ENCODE measurements at places on chromosomes 12 and 14.

DNA sequence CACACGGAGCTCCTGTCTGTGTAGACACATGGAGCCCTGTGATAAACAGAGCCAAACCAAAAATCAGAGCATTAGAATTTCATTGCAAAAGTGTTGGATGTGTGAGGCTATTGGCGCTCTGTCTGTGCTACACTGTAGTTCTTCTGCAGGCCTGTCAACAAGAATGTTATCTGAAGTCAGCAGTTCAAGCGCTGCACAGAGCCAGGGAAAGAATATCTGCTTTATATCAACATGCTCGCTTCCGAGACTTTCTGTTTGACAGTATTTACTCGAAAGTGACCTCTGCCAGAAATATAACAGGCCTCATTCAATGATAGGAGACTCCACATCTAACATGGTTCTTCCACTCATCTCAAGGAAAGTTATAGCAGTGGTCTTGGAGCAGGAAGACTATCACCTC lies 118.3 kb downstream of the CCER1 start:
- DNase-seq, result no peak

DNA sequence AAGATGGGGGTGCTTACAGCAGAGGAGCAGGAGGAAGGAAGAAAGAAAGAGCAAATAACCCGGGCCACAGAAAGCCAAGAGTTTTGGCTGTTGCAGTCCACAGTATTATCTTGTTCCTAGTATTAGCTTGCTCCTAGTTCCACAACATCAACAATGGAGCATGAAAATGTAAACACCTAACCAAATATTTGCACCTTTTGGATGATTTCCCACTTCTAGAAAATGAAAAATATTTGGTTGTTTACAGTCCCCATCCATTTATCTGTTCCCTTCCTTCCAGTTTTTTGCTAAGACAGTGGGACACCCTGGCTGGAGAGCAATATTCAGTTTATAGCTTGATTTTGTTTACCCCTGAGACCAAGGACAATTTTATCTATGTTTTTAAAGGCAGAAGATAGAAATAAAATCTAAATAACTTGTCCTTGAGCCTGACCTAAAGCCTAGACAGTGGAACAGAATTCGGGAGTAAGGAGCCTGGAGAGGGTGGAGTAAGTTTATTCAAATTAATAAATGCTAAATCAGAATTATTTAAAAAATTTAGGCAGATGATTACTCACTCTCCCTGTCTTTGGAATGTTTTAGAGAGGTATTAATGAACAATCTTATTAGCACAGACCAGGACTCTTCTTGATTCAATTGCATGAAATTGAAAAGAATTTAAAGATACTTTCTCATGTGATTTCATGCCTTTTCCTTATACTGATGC lies 51.6 kb downstream of the RESF1 start:
- no peak for DNase-seq

DNA sequence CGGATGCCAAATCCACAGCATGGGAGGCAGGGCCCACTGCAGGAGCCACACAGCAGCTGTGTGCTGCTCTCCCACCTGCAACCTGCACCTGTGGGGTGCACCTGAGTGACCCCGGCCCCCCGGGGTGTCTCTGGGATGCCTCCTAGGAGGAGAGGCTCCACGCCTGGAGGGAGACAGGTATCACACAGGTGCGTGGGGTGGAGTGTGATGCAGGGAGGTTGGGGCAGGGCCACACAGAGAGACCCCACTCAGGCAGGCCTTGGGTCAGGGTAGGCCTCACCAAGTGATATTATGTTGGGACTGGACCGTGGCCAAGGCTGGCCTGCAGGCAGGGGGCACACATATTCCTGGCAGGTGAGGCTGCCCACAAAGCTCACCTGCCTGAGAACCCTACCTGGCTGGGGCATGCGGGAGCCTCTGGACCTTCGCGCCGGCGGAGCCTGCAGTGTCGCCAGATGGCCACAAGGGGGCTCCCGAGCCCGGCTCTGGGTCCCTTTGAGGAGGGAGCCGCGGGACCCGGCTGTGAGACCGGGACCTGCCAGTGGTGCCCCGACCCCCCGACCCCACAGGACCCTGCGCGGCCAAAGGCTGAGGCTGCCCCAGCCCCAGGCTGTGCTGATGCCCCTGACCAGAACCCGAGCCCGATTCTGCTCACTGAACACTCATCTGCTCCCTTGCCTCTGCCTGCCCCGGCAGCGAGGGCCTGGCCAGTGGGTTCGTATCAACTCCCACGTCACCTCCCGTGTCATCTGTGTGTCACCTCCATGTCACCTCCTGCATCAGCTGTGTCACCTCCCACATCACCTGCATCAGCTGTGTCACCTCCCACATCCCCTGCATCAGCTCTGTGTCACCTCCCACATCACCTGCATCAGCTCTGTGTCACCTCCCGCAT lies 11.4 kb downstream of the TMEM121 start:
- DNase-seq, result peak; percentile 77

DNA sequence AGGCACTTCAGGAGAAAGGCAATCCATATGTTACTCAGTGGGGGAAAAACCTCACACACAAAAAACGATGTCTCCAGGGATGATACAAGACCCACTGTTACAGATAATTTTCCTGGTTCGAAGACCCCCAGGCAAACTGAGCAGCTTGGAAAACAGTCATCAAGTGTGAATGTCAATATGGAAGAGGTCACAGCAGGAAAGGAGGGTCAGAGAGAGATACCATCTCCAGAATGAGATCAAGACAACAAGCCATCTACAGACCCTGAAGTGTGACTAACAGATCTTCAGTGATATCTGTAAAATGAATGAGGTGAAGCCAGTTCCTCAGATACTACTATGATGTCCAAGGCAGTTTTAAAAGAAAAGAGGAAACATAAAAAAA lies 28.6 kb downstream of the GNS start:
- DNase-seq, result no peak

DNA sequence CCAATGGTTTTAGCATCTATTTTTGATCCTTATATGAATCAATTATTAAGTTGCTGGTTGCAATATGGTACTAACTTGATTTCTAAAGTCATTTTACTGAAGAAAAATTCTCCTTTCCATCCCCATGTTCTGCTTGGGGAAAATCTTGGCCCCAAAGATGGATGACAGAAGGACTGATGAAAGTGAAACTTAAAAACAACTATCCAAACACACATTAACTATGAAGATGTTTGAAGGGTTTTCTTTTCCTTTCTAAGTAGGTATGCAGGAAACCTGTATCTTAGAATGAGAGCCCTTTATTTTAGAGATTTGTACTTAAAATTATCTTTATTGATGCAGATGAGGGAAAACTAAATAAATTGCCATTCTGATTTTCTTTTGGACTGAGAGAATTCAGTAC lies 5.9 kb downstream of the C12orf71 start:
- DNase-seq, result no peak

DNA sequence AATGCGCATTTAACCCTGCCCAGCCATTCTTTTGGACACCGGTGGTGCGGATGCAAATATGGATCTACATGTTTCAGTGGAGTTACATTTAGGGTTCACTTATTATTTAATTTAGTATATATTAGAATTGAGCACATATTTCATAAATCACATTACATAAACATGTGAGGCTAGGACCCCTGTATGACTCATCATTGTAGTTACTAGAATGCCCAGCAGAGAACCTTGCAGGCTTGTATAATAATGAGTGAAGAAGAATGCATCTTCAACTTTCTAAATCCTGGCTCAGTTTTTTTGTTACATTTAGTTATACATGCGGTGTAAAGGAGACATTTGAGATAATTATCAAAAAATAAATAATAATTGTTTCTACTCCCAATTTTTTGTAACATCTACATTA lies 369.0 kb downstream of the ATP23 start:
- DNase-seq, result peak; percentile 72

- no peak for DNase-seq
These were observed 65.8 kb downstream of the C14orf39 start for GRCh38 chr14:60420050-60420449.

DNA sequence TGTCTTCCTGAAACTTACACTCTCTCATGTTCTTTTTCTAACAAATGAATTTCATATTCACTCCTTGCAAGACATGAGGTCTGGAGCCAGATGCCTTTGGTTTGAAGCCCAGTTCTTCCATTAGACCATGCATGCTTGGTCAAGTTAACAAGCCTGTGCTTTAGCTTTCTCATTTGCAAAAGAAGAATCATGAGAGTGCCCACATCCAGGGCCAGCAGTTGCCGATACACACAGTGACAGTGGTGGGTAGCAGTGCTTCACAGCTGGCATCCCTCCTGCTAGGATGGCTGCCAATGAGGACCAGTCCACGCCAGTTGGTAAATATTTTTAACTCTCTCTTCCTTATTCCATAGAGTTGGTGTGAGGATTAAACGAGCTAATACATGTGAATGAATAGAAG lies 163.1 kb downstream of the PHLDA1 start:
- no peak for DNase-seq

DNA sequence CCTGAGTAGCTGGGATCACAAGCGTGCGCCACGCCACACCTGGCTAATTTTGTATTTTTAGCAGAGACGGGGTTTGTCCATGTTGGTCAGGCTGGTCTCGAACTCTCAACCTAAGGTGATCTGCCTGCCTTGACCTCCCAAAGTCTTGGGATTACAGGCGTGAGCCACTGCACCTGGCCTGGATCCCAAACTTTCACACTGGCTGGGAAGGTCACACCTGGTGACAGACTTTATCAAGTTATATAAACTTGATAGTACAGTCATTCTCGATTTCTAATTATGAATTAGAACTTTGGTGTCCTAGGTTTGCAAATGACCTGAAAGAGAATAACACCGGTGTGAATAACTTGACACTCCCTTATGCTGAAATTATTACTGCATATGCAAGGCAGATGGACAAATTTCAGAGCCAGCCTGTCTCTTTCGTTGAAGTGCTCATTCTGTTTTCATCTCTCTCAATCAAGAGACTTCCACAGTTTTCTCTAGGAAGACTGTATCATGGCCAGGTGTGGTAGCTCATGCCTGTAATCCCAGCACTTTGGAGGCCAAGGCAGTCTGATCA lies 5.9 kb downstream of the PLBD1 start:
- DNase-seq, result no peak

GRCh38 chr12:52206304-52207040 lies 14.7 kb upstream of the KRT80 start:
- DNase-seq, result no peak

GRCh38 chr12:52519387-52519703 lies 849 bp downstream of the KRT5 start:
- no peak for DNase-seq

GRCh38 chr14:89466484-89466883 lies 49.5 kb upstream of the FOXN3 start:
- DNase-seq, result no peak

DNA sequence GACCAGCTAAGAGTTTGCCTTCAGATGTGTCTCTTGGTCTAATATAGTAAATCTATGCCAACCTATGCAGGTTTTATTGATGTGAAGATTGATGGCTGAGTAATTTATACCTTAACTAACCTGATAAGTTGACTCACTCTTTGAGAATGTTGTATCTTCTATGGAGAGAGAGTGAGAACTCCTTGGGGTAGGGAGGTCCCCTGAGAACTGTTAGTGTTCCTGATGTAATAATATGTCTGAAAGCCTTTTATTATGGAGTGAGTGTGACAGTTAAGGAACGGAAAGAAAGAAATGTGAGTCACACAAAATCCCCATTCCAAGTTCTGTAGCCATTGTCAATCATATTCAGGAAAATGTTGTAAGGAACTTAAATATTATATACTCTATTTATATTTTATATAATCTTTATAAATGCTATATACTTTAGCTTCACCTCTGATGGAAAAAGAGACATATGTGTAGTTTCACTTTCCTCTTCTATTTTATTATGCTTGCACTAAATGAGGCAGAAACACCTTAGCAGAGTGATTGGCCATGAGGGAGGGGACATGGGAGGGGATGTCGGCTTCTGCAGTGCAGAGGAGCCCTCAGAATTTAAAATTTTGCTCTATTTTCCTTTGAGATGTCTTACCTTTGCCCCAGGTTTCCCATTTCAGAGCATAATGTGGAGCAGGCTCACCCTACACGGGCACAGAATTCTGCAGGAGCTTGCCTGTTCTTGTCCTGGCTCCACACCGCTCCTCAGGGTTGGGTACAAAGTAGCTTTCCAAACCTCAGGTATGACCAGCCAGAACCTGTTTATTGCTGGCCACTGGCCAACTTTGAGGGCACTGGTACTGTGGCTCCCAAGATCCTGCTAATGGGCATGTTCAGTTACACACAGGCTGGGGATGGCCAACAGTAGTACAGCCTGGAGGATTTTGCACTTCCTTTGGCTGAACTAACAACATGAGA lies 57.7 kb downstream of the ARF6 start:
- DNase-seq, result no peak

GRCh38 chr14:49017447-49017846 lies 568.7 kb downstream of the RPS29 start:
- no peak for DNase-seq

GRCh38 chr14:26528415-26529182 lies 69.2 kb downstream of the NOVA1 start:
- DNase-seq, result no peak

DNA sequence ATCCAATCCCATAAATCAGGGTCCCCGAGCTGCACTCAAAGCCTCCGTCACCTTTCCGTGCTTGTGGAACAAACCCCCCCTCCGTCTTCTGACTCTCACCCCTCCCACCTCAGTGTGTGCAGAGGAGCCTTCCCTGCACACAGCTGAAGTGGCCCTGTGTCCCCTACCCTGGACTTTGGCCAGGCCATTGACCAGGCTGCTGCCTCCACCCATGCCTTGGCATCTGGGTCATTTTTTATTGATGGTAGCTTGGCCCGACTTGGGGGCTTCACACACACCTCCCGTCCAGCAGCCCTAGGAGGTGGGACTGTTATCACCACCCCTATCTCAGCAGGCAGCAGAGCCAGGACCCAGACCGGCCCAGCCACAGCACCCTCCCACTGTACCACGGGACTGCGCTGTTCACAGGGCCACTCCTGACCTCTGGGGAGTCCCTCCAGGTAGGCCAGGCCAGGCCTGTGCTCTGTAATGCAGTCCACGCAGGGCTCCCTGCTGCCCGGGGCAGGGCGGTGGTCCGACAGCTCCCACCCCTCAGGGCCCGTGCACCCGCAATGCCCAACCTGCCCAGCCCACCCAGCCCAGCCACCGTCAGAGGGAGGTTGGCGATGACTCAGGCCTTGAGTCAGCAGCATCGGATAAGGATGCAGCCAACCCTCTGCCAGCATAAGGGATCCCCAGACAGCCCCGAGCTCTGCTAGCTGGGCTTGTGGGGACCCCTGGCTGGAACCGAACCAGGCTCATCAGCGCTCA lies 9.2 kb upstream of the INF2 start:
- peak; percentile 83 for DNase-seq

GRCh38 chr12:11920231-11920630 lies 150.5 kb upstream of the BCL2L14 start:
- DNase-seq, result no peak

DNA sequence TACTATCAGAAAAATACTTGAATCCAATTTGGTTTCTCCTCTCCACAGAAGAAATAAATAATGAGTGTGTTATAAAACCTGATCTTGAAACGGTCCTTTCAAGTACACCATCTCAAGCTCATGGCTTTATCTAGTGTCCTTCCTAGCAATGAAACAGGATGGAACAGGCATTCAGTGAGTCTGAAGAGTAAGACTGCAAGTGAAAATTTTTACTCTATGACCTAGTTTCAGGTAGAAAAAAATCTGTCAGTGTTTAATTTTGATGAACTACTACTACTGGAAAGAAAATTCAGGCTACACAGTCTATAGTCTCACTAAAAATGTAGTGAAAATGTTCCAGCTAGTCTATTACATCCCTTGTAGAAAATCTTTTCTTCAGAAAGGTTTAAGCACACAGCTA lies 7.7 kb downstream of the CBX5 start:
- DNase-seq, result no peak

GRCh38 chr12:98328467-98328866 lies 186.9 kb upstream of the TMPO start:
- DNase-seq, result no peak

GRCh38 chr14:89767861-89768268 lies 186.7 kb downstream of the EFCAB11 start:
- no peak for DNase-seq

- no peak for DNase-seq
These were observed 83.1 kb downstream of the LRRC74A start for GRCh38 chr14:76909266-76909665.

Data from A549 (cell line).